ENCODE measurements at places on chromosomes 2 and 18.

DNA sequence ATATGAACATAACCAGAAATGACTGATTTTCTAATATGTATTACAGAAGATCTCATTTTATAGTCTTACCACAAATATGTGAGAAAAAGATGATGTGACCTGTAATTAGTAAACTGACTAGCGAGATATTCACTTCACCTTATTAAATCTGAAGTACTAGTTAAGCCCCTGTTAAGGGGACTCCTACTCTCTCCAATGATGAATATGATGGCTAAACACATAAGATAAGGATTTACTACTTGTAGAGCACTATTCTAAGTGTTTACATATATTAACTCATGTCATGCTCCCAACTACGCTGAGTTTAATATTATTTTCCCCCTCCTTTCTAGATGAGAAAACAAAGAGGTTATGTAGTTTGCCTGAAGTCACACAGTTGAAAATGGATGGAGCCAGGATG lies 40.9 kb downstream of the SP3 start:
- DNase-seq, result no peak

DNA sequence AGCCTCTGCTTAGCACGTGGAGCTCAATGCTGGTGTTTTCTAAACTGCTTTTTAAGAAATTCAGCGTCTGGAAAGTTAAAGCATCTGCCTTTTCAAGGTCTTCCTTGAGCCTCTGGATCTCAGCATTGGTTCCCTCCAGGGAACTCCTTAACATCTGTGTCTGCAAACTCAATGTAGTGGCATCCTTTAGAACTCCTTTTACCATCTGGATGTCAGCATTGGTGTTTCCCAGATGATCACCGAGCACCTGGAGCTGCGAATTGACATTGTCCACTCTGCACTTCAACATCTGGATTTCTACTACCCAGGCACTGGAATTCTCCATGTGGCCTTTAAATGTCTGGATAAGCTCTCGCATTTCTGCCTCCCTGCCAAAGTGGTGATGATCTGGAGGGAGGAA lies 3.7 kb downstream of the CLEC4F start:
- DNase-seq, result no peak

DNA sequence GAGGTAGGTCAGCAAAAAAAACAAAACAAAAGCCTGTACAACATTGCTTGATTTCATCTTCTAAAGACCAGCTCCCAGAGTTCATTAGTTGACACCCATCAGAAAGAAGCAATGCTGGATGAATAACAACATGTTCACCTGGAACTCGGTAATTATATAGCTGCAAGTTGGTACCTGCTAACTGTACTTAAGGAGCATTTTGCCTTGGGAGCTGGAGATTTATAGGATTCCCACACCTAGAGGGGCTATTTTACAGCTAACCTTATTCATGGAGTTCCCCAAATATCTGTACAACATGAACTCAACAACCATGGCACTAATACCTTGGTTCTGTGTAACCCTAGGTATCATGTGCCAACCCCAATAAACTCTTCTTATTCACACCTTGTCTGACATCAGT lies 281.1 kb upstream of the NCKAP5 start:
- no peak for DNase-seq

GRCh38 chr2:8142461-8142860 lies 539.4 kb upstream of the ID2 start:
- DNase-seq, result no peak

- DNase-seq, result no peak
These were observed 25.6 kb downstream of the HADHB start for GRCh38 chr2:26270373-26270772.

DNA sequence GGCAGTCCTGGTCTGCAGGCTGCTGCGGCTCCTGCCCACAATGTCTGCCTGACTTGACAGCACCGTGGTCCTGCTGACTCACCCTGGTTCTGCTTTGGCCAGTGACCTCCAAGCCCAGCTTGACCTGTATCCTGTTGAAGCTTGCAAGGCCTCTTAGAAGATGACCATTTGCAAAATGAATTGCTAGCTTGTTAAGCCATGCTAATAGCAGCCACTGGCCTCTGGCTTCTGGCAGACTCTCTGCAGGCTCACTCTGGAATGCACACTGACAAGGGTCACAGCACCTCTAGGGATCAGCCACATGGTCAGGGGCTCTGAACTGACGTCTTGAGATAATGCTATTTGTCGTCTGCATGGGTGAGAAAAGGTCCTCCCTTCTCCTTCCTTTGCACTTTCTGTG lies 25.9 kb downstream of the CNGA3 start:
- DNase-seq, result no peak

GRCh38 chr2:215447673-215448081 lies 11.8 kb upstream of the FN1 start:
- no peak for DNase-seq

DNA sequence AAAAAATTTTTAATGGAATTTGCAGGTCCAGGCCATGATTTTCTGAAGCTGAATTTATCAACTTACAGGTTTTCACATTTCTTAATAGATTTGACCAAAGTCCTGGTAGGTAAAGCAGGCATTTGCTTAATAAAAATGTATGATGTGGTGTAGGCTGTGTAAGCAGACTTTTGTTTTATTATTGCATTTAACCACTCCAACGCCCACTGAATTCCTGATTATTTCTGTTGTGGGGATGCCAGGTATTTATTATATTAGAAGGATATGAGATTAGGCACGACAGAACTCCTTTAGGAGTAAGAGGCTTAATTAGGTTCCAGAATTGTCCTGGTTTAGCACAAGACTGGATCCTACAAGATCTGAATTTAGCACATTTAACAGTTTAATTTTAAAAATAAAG lies 111.1 kb downstream of the ADCYAP1 start:
- DNase-seq, result no peak

DNA sequence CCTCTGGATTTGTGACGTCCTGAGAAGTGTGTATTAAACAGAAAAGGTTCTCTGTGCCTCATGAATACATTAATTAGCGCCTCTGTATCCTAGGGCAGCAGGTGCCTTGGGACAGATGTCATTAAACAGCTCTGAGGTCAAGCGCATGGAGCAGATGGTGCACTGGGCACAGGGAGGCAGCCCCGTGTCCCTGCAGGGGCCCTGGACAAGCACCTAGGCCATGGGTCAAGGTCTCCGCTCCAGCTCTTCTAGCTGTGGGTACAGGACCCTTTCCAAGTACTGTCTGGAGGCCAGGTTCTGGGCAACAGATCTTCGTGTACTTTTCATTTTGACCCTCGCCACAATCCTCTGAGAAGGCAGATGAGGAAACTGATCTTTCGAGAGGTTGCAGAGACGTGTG lies 126.4 kb downstream of the KCTD1 start:
- DNase-seq, result no peak

DNA sequence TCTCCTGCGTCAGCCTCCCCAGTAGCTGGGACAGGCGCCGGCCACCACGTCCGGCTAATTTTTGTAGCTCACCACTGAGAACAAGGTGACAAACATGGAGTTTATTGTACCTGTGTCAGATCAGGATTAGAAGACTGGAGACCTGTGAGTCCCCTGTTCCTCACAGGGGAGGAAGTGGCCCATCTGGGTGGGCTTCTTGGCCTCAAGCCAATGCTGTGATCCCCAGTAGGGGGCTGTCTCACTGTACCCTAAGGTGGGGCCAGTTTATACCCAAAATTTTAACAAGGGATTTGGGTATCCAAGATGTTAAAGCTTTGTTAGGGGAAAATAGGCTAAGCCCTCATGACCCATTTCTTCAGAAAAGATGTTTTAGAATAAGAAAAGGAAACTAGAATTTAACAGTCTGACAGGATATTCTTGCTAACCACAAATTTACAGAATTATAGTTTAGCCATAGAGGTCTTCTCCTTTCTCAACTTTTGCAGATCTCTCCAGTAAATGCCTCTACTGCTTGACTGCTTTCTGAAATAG lies 16.3 kb downstream of the PCBP1 start:
- DNase-seq, result no peak

DNA sequence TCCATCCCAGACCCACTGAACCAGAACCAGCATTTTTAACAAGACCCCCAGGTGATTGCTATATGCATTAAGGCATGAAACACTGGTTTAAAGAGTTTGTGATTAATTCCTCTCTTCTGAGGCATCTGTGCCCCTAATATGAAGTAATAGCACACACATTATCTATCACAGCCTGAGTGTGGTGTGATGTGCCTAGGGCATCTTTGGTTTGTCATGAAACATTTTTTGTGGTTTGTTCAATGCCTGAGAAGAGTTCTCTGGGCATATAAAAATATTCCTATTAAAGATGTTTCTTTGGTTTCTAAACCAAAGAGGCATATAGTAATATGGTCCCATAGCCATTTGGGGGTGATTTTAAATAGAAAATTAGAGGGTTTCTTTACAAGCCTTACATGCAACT lies 221.7 kb upstream of the SPOPL start:
- DNase-seq, result no peak

DNA sequence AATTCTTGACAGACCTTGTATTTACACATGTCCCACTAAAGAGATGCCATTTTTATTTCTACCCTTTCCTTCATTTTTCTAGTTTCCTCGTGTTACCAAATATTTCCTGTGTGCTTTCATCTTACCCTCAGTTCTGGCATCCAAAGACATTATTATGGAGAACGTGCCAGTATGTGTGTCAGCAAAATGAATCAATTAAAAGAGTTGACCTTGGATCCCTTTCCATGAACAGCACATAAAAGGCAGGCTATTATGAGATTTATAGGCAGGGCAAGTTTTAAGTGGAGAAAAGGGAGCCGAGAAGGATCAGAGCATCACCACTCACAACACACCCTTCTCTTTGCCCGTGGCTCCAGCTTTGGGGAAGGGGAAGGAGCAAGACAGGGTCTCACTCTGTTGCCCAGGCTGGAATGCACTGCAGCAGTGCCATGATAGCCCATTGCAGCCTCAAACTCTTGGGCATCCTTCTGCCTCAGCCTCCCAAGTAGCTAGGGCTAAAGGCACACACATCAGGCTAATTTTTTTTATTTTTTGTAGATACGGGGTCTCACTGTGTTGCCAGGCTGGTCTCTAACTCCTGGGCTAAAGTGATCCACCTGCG lies 149.9 kb downstream of the GFPT1 start:
- no peak for DNase-seq

DNA sequence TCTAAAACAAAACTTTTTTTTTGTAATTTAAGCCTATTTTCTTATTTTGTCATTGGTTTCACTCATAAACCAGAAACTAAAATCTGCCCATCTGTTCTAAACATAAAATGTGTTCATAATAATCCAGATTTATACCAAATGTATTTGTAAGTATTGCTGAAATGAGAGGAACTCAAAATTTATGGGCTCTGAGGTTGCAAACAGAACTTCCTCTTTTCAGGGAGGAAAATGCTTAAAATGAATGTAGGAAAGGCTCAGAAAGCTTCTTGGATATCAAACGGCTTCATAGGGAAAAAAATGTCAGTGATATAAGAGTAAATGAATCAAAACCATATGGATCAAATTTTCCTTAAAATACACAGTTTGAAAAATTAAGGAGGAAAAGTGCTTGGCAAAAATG lies 83.9 kb downstream of the PAX3 start:
- no peak for DNase-seq

DNA sequence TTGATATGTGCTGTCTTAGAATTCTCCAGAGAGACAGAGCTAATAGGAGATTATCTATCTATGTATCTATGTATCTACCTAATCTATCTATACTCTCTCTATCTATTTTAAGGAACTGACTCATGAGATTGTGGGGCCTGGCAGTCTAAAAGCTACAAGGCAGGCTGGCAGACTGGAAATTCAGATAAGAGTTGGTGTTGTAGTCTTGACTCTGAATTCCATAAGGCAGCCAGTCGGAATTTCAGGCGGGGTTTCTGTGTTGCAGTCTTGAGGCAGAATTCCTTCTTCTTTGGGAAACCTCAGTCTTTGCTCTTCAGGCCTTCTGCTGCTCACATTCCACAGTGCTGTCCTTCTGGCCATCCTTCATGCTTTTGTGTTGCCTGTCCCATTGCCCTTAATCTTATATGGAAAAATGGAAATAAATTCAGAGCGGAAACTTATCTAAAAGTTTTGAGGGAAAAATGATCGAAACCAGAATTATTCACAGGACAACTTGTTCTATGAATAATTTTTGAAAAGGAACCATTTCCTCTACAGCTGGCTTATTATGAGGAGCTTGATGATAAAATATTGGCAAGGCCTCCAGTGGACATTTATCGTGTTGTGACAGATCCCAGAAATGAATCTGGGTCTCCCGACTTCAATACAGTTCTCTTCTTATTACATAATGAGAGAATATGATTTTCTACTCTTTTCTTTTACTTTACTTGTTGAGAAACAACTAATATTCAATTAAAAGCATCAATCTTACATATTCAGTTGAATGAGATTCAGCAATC lies 10.8 kb downstream of the IL1RL1 start:
- no peak for DNase-seq

GRCh38 chr2:220503431-220503830 lies 876.0 kb downstream of the SLC4A3 start:
- no peak for DNase-seq

DNA sequence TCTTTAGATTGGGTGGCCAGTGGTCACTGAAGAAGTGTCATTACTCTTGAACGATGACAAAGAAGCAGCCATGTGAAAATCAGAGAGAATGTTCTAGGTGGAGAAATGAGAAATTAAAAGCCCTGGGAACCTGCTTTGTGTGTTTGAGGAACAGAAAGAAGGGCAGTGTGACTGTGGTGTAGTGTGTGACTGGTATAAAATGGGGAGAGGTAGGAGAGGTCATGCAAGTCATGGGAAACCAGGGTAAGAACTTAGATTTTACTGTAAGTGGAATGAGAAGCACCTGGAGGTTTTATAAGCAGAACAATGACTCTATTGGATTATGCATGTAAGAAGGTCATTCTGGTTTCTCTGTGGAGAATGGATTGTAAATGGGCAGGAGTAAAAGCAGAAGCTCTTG lies 12.2 kb downstream of the ICOS start:
- no peak for DNase-seq

GRCh38 chr2:71575966-71576365 lies 122.6 kb downstream of the DYSF start:
- DNase-seq, result no peak

DNA sequence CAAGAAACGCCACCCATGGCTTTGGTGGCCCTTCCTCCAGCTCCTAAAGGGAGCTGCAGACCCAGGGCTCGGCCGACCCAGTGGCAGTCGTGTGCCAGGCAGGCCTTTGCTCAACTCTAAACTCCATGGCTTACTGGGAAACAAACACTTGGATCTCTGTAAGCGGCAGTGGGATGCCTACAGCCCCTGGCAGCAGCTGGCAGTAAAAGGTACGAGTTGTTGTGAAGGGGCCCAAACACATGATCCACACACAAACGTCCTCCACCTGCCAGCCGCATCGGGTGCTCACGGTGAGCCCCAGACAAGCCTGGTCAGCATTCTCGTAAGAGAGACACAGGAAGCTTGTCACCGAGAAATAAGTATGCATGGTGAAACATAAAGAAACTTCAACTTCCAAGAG lies 214.9 kb downstream of the MGAT5 start:
- no peak for DNase-seq

All from stimulated activated CD4-positive, alpha-beta T cell treated with anti-CD3 and anti-CD28 coated beads, Interleukin-1b, Interleukin-23, amount 100 ng/mL, for 24 hours (primary cell).